ENCODE measurements at places on chromosomes 1 and 21. TPM values are rescaled to one million over a fixed set of nuclear protein-coding genes. Genes with fewer than 3 reads are reported as not detected.

Gene PDZK1IP1
- 10.6 TPM for total RNA-seq

Gene FCRL6
- total RNA-seq: 0.24 TPM

Gene ADCY10
- total RNA-seq: 0.35 TPM

Gene PRKAA2
- 98.7 TPM for total RNA-seq

Gene ATF3
- 12.6 TPM for total RNA-seq

Gene S100A1
- total RNA-seq: 965 TPM

Gene FCGR1A
- 6.4 TPM for total RNA-seq

Gene F13B
- not detected for total RNA-seq

Gene C1orf94
- total RNA-seq: not detected

- peaks cover 70% of the 10 kb centered on the region for H3K36me3 ChIP-seq
- H3K27ac ChIP-seq: no peak overlapping the region
- no peaks in the 10 kb centered on the region for H3K4me1 ChIP-seq
- no peak for DNase-seq
- H3K27me3 ChIP-seq: no peaks in the 10 kb centered on the region
Observed at GRCh38 chr1:35449334-35450008, 107.7 kb downstream of the KIAA0319L start.

DNA sequence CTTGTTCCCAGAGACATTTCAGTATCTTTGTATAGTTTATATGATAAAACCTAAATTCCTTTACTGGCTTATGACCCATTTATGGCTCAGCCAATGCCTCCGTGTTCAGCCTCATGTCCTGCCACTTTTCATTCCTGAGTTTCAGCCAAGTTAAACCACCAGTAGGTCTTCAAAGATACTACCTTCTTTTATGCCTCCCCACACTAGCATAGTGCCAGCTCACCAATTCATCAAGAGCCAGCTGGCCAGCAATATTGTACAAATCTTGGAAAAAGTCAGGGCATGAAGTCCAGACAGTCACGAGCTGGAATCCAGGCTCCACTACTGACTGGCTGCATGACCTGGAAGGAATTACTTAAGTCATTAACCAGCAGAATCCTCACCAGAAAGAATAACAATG lies 446.0 kb downstream of the GPATCH2 start:
- no peak overlapping the region for H3K27ac ChIP-seq
- H3K4me3 ChIP-seq: no peak overlapping the region
- DNase-seq: no peak
- H3K27me3 ChIP-seq: no peaks in the 10 kb centered on the region
- H3K36me3 ChIP-seq: no peaks in the 10 kb centered on the region

- H3K4me3 ChIP-seq: no peak overlapping the region
- no peaks in the 10 kb centered on the region for H3K4me1 ChIP-seq
- no peak overlapping the region for H3K27ac ChIP-seq
- DNase-seq: no peak
- H3K36me3 ChIP-seq: no peaks in the 10 kb centered on the region
Observed at GRCh38 chr21:44364151-44365053, 11.0 kb downstream of the TRPM2 start.

DNA sequence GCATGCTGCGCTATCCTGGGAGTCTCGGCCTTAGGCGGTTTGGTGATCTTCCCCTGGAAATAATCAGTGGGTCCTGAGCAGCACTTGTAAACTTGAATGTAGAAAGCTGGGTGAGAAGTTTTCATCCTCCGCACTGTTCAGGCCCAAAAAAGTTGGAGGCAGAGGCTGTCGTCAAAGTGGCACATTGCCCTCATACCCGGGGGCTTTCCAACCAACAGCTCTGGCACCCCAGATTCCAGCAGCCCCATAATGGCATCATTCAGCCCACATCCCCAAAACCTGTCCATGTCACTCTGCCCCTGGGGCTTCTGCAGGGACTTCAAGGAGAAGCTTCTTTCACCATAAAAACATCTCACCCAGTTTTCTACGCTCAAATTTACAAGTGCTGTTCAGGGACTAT lies 59.3 kb downstream of the TOR1AIP2 start:
- peak overlapping the region; percentile 3 for H3K27ac ChIP-seq
- no peaks in the 10 kb centered on the region for H3K36me3 ChIP-seq
- peaks cover 30% of the 10 kb centered on the region for H3K4me1 ChIP-seq
- DNase-seq: no peak
- no peak overlapping the region for H3K4me3 ChIP-seq

- no peak for DNase-seq
- H3K27ac ChIP-seq: no peak overlapping the region
- no peaks in the 10 kb centered on the region for H3K36me3 ChIP-seq
Observed at GRCh38 chr1:227899141-227899819, 48.5 kb downstream of the WNT9A start.

GRCh38 chr1:30599721-30600120 lies 123.7 kb downstream of the MATN1 start:
- H3K27ac ChIP-seq: no peak overlapping the region
- peak; percentile 28 for DNase-seq
- H3K36me3 ChIP-seq: no peaks in the 10 kb centered on the region
- no peaks in the 10 kb centered on the region for H3K27me3 ChIP-seq

DNA sequence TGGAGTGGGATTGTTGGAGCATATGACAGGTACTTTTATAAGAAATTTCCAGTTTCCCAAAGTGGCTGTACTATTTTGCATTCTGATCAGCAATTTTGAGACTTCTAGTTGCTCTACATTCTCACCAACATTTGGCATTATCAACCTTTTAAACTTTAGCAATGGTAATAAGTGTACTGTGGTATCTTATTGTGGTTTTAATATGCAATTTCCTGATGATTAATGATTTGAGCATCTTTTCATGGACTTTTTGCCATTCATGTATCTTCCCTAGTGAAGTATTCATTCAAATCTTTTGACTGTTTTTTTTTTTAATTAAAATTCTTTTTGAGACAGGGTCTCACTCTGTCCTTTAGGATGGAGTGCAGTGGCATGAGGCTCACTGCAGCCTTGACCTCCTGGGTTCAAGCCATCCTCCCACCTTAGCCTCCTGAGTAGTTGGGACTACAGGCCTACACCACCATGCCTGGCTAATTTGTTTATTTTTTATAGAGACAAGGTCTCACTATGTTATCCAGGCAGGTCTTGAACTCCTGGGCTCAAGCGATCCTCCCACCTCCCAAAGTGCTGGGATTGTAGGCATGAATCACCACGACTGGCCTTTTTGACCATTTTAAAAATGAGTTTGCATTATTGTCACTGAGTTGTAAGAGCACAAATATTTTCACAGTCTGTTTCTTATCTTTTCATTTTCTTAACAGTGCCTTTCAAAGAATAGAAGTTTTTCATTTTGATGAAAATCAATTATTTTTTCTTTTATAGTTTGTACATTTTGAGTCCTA lies 7.8 kb upstream of the SLC6A9 start:
- DNase-seq: no peak
- H3K36me3 ChIP-seq: no peaks in the 10 kb centered on the region
- H3K4me1 ChIP-seq: no peaks in the 10 kb centered on the region
- no peak overlapping the region for H3K27ac ChIP-seq
- H3K4me3 ChIP-seq: no peak overlapping the region

GRCh38 chr21:29506947-29507346 lies 208.2 kb downstream of the BACH1 start:
- H3K4me1 ChIP-seq: no peaks in the 10 kb centered on the region
- no peak overlapping the region for H3K4me3 ChIP-seq
- no peak for DNase-seq
- no peaks in the 10 kb centered on the region for H3K36me3 ChIP-seq
- H3K27me3 ChIP-seq: no peaks in the 10 kb centered on the region
- no peak overlapping the region for H3K27ac ChIP-seq

DNA sequence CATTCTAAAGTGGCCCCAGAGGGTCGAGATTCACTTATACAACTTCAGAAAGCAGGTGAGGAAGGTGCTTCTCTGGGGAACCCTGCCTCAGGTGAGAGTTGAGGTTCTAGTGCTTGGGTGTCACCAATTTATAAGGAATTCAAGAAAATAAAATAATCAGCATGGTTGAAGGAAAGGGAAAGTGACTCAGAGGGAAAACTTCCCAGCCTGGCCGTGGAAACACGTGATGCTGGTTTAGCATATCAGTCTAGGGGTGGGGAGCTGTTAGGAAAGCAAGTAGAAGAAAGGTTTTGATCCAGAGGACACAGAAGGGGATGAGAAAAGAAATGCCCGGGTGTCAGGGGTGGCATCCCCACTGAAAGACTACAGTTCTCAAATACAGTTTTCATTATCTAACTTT lies 37.7 kb upstream of the TMEM125 start:
- no peak overlapping the region for H3K27ac ChIP-seq
- H3K27me3 ChIP-seq: no peaks in the 10 kb centered on the region
- H3K4me3 ChIP-seq: no peak overlapping the region
- peaks cover 36% of the 10 kb centered on the region for H3K4me1 ChIP-seq
- DNase-seq: peak; percentile 68

DNA sequence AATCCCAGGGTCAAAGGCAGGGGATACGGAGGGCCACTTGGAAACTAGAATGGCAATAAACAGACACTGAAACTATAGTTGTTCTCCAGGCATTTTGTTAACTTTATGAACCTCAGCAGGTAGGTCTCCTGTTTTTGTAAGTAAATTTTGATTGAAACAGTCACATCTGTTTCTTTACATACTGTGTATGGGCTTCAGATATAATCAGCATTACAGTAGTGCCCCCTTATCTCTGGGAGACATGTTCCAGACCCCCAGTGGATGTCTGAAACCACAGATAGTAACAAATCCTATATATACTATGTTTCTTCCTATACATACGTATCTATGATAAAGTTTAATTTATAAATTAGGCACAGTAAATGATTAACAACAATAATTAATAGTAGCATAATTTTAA lies 11.5 kb downstream of the STIL start:
- H3K4me1 ChIP-seq: no peaks in the 10 kb centered on the region
- H3K4me3 ChIP-seq: no peak overlapping the region
- H3K36me3 ChIP-seq: no peaks in the 10 kb centered on the region

GRCh38 chr1:29574871-29575270 lies 338.5 kb downstream of the PTPRU start:
- no peak overlapping the region for H3K4me3 ChIP-seq
- no peaks in the 10 kb centered on the region for H3K27me3 ChIP-seq
- H3K27ac ChIP-seq: no peak overlapping the region
- no peaks in the 10 kb centered on the region for H3K4me1 ChIP-seq
- H3K36me3 ChIP-seq: no peaks in the 10 kb centered on the region
- no peak for DNase-seq

GRCh38 chr1:45767035-45767434 lies 16.6 kb upstream of the IPP start:
- no peaks in the 10 kb centered on the region for H3K4me1 ChIP-seq
- no peak for DNase-seq
- no peaks in the 10 kb centered on the region for H3K27me3 ChIP-seq
- H3K36me3 ChIP-seq: no peaks in the 10 kb centered on the region

DNA sequence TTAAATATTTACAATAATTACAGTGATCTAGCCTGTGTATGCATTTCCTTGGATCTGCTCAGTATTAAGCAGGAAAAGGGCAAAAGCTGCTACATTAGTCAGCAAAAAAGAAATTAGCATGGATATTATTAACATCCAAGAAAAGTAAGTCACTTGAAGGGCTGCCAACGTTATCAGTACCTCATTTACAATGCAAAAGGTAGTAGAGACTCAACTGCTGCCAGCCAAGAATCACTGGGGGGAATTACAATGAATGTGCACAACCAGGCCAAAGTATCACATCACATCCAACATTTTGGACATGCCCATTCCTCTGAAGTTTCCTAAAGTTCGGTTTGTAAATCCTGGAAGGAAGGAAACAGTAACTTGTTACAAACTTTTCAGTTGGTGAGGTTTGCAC lies 1.9 kb downstream of the CNN3 start:
- H3K27ac ChIP-seq: peak overlapping the region; percentile 97
- no peaks in the 10 kb centered on the region for H3K36me3 ChIP-seq
- H3K27me3 ChIP-seq: no peaks in the 10 kb centered on the region
- peak overlapping the region; percentile 84 for H3K4me3 ChIP-seq

- no peak overlapping the region for H3K27ac ChIP-seq
- no peaks in the 10 kb centered on the region for H3K27me3 ChIP-seq
- H3K36me3 ChIP-seq: no peaks in the 10 kb centered on the region
- no peak for DNase-seq
- H3K4me1 ChIP-seq: peaks cover 6% of the 10 kb centered on the region
Observed at GRCh38 chr1:84141182-84142003, 2.7 kb upstream of the PRKACB start.

DNA sequence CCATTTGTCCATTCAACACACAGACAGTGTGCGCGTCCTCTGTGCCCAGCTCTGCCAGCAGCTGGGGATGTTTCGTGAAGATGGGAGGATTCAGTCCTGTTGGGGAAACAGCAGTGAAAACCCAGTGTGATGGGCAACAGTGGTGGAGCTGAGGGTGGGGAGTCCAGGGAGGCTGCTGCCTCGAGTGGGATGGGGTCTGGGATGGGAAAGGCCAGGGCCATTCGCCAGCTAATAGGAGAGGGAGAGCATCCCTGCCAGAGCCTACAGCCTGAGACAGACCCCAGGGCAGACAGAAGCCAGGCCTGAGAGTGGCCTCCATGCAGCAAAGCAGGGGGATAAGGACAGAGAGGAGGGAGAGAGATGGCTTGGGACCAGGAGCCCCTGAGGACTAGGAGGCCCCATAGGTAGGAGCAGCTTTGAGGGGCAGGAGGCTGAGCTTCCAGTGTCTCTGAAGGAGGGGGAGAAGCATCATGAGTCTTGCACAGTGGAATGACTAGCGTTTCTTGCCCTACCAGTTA lies 252.6 kb downstream of the NPHP4 start:
- DNase-seq: no peak
- H3K36me3 ChIP-seq: no peaks in the 10 kb centered on the region
- no peaks in the 10 kb centered on the region for H3K4me1 ChIP-seq
- H3K27ac ChIP-seq: no peak overlapping the region

GRCh38 chr1:185990565-185990964 lies 256.4 kb downstream of the HMCN1 start:
- no peak overlapping the region for H3K27ac ChIP-seq
- H3K27me3 ChIP-seq: no peaks in the 10 kb centered on the region
- no peaks in the 10 kb centered on the region for H3K36me3 ChIP-seq
- DNase-seq: no peak

DNA sequence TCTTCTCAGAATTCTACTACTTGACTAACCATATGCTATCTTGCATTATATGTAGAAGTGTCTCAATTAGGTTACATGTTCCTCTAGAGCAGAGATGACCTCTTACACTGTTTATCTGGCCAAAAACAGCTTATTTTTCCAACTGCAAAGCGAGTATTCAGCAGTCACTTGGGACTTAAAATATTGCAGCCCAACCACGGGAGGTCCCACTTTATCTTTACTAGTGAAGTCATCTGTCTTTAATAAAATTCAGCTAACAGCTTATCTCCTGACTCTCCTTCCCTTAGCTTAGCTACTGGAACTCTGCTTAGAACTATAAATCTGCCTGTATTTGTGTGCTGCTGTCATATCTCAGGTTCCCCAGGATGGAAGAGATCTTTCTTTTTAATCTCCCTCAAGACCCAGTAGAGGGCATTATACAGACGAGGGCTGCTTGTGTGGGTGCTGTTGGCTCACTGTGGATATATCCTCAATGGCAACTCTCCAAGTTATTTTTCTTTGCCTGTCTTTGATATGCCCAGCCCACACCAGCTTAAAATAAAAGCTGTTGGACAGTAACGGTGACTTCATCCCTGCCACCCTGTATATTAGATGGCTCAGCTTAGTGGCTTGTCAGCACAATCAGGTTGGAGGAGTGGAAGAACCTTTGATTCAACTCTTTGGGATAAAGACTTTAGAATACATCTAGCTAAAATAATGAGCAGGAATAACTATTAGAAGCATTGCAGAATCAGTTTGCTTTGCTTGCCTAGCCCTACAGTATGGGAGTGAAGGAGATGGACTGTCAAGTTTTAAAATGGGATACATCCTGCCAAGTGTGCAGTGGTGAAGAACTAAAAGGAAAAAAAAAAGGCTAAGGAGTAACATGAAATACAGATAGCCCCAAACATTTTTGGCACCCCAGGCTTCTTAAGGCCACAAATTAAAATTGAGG lies 9.6 kb downstream of the ENSA start:
- peak overlapping the region; percentile 72 for H3K27ac ChIP-seq
- DNase-seq: no peak
- no peak overlapping the region for H3K4me3 ChIP-seq
- no peaks in the 10 kb centered on the region for H3K27me3 ChIP-seq
- peaks cover 37% of the 10 kb centered on the region for H3K36me3 ChIP-seq
- H3K4me1 ChIP-seq: no peaks in the 10 kb centered on the region

Measured in right atrium auricular region (tissue), 2 donors.